Activated gamma-delta T cell (primary cell): ENCODE measurements at places on chromosomes 2 and 18.

DNA sequence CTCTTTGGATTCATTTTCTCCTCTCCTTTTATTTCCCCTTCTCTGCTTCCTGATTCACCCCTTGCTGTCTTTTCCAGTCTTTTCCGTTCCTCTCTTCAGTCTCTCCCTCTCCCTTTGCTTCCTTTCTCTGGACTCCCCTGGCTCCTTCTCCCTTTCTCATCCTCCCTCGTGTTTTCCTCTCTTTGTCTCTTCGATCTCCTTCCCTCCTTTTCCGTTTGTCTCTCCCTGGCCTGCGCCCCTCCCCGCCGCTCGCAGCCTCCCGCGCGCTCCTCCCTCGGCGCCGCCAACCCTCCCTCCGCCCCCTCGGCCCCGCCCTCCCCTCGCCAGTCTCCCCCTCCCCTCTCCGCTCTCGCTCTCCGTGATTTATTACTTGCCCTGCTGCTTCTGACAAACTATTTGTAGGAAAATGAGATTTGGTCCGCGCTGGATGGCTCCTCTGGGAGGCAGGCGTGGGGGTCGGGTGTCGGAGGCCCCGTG is 46.0 kb upstream of the PAX8 start:
- DNase-seq, result no peak

DNA sequence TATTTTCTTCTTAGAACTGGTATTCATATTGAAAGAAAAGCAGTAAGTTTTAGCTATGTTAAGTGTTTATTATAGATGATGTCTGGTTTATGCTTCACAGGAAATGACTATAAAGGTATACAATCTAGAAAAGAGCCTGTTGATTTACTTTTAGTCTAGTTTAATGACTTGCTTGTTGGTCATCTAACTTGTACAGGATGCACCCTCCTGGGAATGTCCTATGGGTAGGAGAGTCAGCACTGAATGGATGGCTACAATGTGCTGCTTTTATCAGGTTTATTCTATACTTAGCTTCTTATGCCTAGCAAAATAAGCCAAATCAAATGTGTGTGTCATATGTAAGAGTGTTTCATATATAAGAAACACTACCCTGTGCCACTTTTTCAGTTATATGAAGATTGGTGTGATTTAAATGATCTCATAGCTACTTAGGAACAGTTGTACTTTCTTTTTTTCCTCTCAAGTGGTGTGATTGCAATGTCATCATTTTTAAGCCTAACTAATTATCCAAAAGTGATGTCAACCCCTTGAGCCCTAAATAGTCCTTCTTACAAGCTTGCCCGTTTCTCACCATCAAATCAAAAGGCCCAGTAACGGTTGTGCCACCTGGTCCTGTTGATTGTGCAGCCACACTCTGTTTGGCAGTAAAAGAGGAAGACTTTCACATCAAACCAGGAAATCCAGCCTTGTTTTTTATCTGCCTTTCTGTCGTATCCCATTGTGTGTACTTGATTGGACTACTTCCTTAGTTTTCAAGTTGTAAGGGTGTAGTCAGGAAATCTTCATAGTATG is 176.0 kb downstream of the DIS3L2 start:
- no peak for DNase-seq

DNA sequence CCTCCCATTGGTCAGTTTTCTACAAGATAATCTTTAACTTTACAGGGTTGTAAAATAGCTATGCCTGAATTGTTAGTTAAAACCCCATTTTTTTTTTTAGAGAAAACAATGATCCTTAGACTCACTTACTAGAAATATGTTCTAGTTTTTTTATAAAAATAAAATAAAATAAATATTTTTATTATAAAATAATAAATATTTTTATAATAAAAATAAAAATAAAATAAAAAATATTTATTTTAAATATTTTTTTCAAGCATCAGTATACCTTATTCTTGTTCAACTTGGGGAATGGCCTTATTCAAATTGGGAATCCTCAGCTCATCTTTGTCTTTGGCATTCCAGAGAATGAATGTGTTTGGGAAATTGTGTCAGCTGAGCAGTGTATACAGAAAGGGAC is 20.8 kb upstream of the IL1RL1 start:
- DNase-seq, result no peak

- DNase-seq, result no peak
Observed at GRCh38 chr2:182379241-182379640, 47.6 kb downstream of the PDE1A start.

DNA sequence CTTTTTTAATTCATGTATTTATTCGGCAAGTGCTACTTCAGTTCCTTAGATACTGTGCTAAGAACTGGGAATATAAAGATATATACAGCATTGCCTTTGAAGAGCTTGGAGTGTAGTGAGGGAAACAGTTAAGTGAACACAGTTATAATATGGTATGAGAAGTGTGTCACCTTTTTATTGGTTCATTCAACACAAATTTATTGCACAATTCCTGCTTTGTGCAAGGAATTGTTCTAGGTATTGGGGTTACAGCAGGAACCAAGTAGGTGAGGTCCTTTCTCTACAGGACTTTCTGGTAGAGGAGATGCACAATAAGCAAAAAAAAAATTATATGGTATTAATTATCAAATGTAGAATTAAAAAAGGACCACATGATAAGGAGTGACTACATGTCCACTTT is 65.5 kb downstream of the MTX2 start:
- no peak for DNase-seq

- DNase-seq, result no peak
Observed at GRCh38 chr2:1268034-1268433, 145.2 kb upstream of the TPO start.

GRCh38 chr2:224479826-224480225 is 77.9 kb upstream of the FAM124B start:
- no peak for DNase-seq

- no peak for DNase-seq
Observed at GRCh38 chr18:37535968-37536367, 29.6 kb downstream of the CELF4 start.

GRCh38 chr18:79749251-79750191 is 48.2 kb upstream of the KCNG2 start:
- DNase-seq, result no peak

DNA sequence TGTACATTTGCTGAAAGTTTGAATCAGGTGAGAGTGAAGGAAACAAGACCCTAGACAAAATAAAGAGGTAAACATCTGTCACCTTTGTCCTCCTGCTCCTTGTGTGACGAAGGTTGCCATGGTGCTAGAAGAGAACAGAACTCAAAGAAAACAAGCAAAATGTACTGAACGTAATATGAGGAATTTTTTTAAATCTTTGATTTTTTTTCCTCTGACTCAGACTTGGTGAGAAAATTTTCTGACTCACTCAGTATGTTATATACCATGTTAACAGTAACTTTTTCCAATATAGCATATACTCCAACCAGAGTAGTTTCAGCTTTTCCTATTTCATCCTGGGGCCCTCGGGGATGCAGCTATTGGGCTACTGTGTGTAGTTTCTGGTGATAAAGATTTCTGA is 2114.6 kb upstream of the PIK3C3 start:
- no peak for DNase-seq

- DNase-seq, result no peak
Observed at GRCh38 chr2:144349674-144350073, 170.2 kb downstream of the ZEB2 start.

DNA sequence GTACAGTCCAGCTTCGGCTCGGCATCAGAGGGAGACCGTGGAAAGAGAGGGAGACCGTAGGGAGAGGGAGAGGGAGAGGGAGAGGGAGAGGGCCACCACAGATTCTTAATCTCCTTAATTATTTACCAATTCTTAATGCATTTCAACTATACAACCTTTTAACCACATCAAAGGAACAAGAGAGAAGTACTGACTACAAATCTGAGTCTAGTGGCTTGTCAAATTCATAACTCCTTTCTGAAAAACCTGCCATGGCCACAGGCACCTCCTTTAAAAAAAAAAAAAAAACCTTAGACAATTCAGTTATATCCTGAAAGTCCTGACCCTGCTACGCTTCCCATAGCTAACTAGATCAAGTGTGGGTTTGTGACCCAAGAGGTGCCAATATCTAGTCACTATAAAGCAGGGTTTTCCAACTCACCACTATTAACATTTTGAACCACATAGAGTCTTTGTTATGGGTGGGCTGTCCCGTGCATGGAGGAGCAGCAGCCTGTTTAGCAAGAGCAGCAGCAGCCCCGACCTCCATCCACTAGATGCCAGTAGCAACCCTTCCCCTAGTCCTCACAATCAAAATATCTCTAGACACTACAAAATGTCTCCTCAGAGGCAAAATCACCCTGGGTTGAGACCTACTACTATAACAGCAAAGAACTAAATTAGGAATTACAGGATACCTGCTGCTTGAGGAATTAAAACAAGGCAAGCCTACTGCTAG is 6.8 kb downstream of the ESCO1 start:
- no peak for DNase-seq

- no peak for DNase-seq
Observed at GRCh38 chr2:199811346-199811745, 39.6 kb downstream of the FTCDNL1 start.

DNA sequence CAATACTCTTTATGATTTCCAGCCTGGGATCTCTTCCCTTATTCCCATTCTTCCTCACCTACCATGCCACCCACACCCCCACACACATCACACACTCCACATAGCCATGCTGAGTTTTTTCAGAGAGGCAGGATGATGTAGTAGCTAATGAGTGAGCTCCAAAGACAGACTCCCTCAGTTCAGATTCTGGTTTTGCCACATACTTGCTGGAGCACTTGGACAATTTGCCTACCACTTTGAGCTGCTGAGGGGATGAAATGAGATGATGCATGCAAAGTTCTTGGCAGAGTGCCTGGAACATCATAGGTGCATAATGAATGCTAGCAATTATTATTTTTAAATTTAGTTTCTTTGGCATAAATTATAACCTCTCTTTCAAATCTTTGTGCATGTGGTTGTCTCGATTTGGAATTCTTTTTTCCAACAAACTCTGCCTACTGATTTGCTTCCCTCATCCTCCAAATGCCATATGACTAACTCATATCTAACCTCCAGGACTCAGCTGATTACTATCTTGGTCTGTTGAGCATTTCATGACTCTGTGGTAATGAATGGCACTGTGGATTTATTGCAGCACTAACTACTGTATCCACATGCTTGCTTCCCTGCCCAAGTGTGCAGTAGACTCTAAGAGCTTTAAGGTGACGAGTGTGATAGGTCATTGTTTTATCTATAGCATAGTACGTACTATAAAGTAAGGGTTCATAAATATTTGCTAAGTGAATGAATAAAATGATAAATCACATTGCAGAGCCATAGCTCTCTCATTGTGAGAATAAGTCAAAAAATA is 99.1 kb downstream of the TACR1 start:
- DNase-seq, result no peak

- DNase-seq, result no peak
Observed at GRCh38 chr2:197310987-197311420, 424 bp upstream of the ANKRD44 start.

DNA sequence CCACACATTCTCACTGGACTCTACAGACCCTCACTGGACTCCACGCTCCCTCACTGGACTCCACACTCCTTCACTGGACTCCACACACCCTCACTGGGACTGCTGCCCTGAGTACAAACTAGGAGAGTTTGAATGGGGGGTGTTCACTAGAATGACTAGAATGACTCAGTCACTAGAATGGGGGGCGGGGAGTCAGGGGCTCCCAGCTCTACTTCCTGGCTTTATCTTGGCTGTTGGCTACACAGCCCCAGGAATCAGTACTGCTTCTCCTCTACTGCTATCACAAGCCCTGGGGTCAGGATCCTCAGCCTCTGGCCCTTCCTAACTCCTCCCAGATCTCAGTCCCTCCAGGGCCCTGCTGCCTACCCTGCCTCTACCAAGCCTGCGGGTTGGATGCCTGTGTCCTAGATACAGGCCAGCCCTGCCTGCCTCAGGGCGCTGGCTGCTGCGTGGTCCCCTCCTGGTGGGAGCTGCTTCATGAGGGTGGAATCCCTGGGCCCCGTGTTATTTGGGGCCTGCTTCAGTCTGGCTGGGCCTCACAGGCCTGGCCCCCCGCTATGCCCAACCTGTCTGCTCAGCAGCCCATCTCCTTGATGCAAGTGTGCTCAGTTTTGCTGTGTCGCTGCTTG is 7.8 kb downstream of the PTMA start:
- DNase-seq, result no peak

GRCh38 chr2:112674229-112674628 is 28.5 kb downstream of the SLC20A1 start:
- DNase-seq, result no peak
